ENCODE measurements at places on chromosomes 7 and 10. TPM values are rescaled to one million over a fixed set of nuclear protein-coding genes. Genes with fewer than 3 reads are reported as not detected.
A peak's percentile ranks its signal among the peaks of the same experiment; 100 is the strongest.

The PDE6C gene
- not detected for total RNA-seq

The HOXA7 gene
- 3.4 TPM for total RNA-seq

The TMEM236 gene
- total RNA-seq, result 0.11 TPM

DNA sequence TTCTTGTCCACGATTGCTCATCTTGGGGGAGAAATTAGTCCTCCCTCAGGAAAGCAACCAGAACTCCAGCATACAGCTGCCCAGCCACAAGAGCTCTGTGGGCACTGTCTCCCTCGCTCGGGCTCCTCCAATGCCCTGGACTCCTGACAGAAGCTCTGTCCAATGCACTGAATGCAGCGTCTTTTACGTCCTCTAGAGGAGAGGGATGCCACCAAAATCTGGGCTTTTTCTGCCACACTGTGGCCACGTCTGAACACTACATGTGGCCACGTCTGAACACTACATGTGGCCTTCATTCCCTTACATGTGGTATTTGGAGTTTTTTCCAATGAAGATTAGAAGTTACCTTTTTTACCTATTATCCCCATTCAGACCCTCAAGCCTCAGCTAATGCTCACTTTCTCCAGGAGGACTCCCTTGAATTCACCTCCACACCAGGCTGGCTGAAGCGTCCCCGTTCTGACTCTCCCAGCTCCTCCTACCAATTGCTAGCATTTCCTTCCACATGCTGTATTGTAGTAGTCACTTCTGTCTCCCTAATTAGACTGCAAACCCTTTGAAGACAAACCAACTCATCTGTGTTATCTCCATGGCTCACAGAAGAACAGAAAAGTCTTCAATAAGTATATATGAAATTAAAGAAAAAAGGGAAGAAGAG lies 134.3 kb upstream of the PDE1C start:
- no peaks in the 10 kb centered on the region for H3K36me3 ChIP-seq
- H3K27me3 ChIP-seq, result peaks cover 19% of the 10 kb centered on the region
- no peaks in the 10 kb centered on the region for H3K4me1 ChIP-seq
- no peak overlapping the region for H3K27ac ChIP-seq
- H3K4me3 ChIP-seq, result peak overlapping the region; percentile 52

DNA sequence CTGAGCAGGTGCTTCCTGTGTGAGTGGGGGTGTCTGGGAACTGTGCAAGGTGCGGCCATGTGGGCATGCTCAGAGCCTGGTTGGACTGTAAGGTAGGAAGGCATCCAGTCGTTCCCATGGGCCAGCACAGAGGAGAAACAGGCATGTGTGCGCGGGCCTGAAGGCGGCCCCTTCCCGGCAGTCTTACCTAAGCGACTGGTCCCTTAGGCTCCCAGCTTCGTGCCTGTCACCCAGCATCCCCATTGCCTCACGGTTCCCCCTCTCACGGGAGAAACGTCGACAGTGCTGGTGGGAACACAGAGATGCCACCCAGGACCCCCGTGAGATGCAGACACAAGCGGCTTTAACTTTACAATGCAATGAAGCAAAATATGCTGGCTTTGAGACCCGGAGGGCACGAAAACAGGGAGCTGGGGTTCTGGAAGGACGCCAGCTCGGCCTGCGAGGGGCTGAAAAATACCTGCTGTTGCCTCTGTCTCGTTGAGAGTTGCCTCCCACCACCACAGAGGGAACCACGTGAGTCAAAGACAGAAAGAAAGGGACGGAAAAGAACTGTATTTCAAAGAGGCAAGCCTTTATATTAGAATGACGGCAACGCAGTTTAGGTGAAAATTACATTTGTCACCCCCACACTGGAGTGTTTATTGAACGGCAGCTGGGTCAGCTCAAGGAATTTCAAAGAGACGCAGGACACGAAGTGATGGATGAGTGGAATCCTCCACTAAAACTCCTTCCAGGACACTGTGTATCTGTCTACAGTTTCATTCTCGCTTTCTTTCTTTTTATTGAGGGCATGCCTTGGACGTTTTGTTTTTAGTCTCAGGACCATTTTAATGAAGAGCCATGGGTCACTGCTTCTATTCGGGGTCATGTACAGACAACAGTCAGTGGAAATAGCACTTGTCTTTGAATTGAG lies 128.4 kb downstream of the DNAJB6 start:
- H3K27me3 ChIP-seq, result peaks cover 24% of the 10 kb centered on the region
- H3K4me1 ChIP-seq, result no peaks in the 10 kb centered on the region
- H3K4me3 ChIP-seq, result no peak overlapping the region
- no peak for DNase-seq
- H3K27ac ChIP-seq, result no peak overlapping the region
- H3K36me3 ChIP-seq, result no peaks in the 10 kb centered on the region

- peak; percentile 99 for DNase-seq
- H3K4me3 ChIP-seq, result peak overlapping the region; percentile 29
- no peaks in the 10 kb centered on the region for H3K27me3 ChIP-seq
- peaks cover 13% of the 10 kb centered on the region for H3K36me3 ChIP-seq
- H3K27ac ChIP-seq, result peak overlapping the region; percentile 98
- peaks cover 40% of the 10 kb centered on the region for H3K4me1 ChIP-seq
Observed at GRCh38 chr7:16708980-16709379, 44.6 kb upstream of the TSPAN13 start.

- no peak for DNase-seq
- no peaks in the 10 kb centered on the region for H3K27me3 ChIP-seq
- H3K27ac ChIP-seq, result no peak overlapping the region
- no peaks in the 10 kb centered on the region for H3K36me3 ChIP-seq
Observed at GRCh38 chr7:111516612-111517011, 45.7 kb downstream of the IMMP2L start.

GRCh38 chr10:21171936-21172541 lies 274.9 kb upstream of the NEBL start:
- peaks cover 33% of the 10 kb centered on the region for H3K27me3 ChIP-seq
- DNase-seq, result no peak
- H3K36me3 ChIP-seq, result no peaks in the 10 kb centered on the region
- no peaks in the 10 kb centered on the region for H3K4me1 ChIP-seq

- no peaks in the 10 kb centered on the region for H3K36me3 ChIP-seq
- H3K27ac ChIP-seq, result no peak overlapping the region
- DNase-seq, result peak; percentile 55
- H3K4me3 ChIP-seq, result no peak overlapping the region
- peaks cover 22% of the 10 kb centered on the region for H3K4me1 ChIP-seq
- no peaks in the 10 kb centered on the region for H3K27me3 ChIP-seq
Observed at GRCh38 chr10:33506838-33507661, 172.6 kb upstream of the NRP1 start.

DNA sequence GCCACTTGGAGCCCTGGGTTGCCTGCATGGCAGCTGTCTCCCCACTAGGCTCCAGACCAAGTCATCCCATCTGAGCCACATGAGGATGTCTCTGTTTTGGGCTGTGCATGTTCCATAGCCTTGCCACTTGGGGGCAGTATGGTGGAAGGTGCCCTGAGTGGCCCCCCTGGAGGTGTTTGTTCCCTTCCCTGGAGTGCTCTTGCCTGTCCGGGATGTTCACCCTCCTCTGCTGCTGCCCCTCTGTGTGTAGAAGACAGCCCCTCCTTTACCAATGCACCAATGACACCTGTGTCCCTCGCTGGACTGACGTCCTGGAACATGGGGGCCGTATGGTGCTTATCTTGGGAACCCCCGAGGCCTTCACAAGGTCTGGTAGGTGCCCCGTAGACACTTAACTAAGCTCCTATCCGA lies 100.2 kb downstream of the ACTR3B start:
- H3K36me3 ChIP-seq, result peaks cover 7% of the 10 kb centered on the region
- DNase-seq, result peak; percentile 29
- H3K4me3 ChIP-seq, result no peak overlapping the region
- H3K27ac ChIP-seq, result no peak overlapping the region

- no peaks in the 10 kb centered on the region for H3K27me3 ChIP-seq
- no peaks in the 10 kb centered on the region for H3K4me1 ChIP-seq
- H3K36me3 ChIP-seq, result no peaks in the 10 kb centered on the region
- no peak overlapping the region for H3K4me3 ChIP-seq
Observed at GRCh38 chr7:19202599-19202998, 57.4 kb upstream of the FERD3L start.

GRCh38 chr10:44384601-44385025 lies 284 bp downstream of the CXCL12 start:
- peak; percentile 78 for DNase-seq
- peak overlapping the region; percentile 83 for H3K4me3 ChIP-seq
- peaks cover 9% of the 10 kb centered on the region for H3K4me1 ChIP-seq
- H3K36me3 ChIP-seq, result 0 out of 2 replicates have a peak, but pooled peaks cover 7% of the 10 kb centered on the region
- H3K27ac ChIP-seq, result no peak overlapping the region
- no peaks in the 10 kb centered on the region for H3K27me3 ChIP-seq

Data from GM23248 (cell line).